ENCODE measurements at places on chromosomes 6 and 20.

DNA sequence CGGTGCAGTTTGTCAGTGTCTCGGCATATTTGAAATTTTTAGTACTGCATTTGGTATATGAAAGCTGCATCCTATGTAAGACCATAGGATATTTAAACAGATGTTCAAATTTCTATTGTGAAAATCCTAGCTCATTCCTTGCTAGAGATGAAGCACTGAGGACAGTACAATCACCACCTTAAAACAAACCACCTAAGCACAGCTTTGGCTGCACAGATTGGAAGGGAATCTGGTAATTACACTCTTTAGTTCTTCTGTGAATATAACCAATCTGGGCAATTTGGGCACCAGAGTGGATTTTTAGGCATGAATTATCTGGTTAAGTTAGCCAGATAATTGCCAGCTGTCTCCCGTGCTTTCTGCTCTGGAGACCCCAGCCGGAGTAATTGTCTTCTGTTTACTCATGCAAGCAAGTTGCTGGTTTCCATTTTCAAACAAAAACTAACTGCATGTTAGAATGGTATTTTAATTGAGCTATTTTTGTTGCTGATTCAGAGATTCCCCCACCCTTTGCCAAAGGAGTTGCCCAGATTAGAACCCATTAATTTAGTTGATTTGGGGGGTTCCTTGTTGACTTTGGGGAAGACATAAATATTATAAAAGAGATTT lies 36.9 kb downstream of the E2F3 start:
- DNase-seq = no peak

DNA sequence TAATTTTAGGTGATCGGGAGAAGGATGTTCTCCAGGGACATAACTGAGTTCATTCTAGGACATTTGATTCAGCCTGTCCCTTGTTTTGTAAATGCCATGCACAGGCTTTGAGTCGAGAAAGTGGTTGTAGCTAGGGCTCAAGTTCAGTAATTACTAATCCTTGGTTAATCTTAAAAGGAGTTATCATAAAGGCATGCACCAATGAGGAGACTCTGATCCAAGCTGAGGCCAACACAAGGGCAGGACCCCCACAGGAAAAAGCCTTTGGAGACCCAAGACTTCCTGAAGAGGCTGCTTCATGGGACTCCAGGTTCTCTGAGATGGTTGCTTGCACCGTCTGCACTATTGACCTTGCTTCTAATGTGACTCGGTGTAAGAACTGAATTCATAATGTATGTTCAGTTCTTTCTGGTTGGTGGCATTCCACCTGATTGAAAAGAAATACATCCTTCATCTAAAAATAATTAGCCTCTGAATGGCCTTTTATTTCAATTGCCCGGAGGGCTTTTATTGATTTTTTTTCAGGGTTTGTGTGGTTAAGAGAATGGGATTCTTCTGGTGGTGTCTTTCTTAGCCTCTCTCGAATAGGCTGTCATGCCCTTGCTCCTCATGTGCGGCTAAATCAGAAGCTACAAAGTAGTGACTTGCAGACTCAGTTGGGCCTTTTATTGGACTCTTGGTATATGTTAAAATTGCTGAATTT lies 201.7 kb upstream of the PLCB4 start:
- no peak for DNase-seq

DNA sequence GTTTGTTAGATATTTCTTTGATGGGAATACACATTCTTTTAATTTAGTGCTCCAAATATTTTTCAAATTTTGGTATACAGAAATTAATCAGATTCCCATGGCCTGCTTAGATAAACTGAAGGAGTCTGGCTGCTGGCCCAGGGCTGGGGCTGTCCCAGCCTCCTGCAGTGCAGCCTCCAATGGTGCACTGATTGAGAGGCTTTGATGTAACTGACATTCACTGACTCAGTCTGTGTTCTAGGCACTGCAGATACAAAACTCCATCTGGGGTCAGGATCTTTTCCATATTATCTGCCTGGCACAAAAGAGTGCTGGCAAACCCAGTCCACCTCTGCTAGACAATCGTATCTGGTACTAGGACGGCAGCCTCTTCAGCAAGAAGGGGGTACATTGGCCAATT lies 64.8 kb downstream of the GRIK2 start:
- DNase-seq = no peak

DNA sequence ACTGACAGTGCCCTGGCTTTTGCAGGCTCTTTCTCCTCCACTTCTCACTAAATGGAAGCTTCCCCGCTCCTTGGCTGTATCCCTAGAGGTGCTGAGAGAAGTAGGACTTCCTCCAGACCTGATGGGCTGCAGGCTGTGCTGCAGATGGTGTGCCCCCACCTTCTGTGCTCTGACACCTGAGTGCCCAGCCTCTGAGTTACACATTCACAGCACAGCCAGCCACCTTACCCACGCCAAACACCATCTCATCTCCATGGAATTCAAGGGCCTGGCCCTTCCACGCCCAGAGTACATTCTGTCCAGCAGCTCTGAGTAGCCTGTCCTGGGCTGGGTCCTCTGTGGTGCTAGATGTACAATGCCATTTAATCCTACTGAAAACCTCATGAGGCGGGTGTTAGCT lies 5.3 kb downstream of the SFTA2 start:
- DNase-seq = no peak

DNA sequence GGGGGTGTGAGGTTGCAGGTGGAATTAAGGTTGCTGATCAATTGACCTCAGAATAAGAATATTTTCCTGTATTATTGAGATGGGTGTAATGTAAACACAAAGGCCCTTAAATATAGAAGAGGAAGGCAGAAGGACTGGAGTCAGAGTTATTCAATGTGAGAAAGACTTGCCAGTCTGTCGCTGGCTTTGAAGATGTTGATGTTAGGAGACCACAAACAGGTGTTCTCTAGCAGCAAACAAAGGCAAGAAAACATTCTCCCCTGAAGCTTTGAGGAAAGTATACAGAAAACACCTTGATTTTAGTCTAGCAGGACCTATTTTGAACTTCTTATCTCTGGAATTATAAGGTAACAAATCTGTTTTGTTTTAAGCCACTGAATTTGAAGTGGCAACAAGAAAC lies 138.9 kb upstream of the PTPRK start:
- DNase-seq = no peak

DNA sequence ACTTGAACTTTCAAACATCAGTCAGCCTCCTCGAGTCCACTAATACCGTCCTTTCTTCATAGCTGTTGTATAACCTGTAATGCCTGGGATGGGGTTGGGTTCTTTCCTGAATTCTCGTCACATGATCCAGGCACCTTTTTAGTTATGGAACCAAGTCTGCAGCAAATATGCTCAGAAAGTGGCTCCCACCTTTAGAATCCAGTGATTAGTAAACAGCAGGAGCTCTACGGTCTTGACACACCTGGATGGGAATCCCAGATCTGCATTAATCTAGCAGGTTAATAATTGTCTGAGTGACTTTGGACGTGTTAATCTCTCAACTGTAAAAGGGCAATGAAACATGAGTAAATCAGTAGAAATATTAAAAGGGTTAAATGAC lies 729 bp upstream of the ZHX3 start:
- no peak for DNase-seq

Data from AG04449 (cell line).